ENCODE measurements at places on chromosomes 4 and X.
A peak's percentile ranks its signal among the peaks of the same experiment; 100 is the strongest.

DNA sequence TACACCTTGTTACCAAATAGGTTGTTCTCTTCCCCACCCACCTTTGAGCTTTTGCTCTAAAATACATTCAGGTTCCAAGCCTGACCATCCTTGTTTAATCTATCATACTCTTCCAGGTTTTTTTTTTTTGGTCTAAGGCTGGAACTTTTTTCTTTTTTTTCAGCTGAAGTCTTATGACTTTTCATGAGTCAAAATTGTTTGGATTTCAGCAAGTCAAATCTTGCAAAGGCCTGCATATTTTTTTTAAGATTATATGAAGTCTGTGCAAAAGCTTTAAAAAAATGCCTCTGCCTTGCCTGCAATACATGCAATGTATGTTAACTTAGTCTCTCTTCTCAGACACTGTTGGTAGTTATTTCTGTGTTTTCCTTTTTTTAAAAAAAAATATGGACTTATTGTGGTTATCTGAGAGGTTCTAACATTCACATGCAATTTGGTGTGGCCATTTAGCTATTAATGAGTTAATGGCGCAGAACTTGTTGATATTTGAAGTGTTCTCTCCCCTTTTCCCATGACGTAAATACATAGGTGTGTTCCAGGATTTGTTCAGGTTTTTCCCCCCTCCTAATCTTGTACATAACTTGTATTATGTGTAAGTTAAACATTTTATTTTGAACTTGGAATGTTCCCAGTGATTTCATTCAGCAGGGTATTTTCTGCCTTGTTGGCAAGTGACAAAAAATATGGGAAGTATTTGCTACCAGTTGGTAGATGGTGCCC lies 58.7 kb downstream of the CCKAR start:
- no peak for DNase-seq

DNA sequence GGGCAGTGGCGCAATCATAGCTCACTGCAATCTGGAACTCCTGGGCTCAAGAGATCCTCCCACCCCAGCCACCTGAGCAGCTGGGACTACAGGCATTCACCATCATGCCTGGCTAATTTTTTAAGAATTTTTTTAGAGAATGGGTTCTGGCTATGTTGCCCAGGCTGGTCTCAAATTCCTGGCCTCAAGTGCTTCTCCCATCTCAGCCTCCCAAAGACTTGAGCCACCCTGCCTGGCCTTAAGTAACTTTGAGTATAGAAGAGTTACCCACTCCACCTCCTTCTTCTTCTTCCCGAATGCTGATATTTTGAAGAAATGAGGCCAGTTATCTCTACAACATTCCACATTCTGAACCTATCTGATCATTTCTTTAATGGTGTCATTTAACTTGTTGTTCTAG lies 72.4 kb upstream of the WWC2 start:
- no peak for DNase-seq

DNA sequence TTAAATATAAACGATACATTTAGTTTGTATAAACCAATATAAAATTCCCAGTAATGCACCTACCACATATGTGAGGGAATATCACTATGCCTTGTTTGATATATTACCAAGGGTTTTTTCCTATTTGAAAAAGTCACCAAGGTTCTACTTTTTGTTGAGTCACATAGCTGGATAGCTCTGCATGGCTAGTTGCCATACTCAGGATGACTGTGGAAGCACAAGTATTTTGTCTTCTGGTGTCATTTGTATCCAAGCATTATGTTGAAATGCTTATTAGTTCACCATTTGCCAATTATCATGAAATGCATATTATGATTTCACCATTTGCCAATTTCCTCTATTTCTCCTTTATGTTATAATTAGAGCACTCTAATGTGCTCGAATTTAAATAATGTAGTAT lies 162.7 kb upstream of the TTC29 start:
- DNase-seq: no peak

DNA sequence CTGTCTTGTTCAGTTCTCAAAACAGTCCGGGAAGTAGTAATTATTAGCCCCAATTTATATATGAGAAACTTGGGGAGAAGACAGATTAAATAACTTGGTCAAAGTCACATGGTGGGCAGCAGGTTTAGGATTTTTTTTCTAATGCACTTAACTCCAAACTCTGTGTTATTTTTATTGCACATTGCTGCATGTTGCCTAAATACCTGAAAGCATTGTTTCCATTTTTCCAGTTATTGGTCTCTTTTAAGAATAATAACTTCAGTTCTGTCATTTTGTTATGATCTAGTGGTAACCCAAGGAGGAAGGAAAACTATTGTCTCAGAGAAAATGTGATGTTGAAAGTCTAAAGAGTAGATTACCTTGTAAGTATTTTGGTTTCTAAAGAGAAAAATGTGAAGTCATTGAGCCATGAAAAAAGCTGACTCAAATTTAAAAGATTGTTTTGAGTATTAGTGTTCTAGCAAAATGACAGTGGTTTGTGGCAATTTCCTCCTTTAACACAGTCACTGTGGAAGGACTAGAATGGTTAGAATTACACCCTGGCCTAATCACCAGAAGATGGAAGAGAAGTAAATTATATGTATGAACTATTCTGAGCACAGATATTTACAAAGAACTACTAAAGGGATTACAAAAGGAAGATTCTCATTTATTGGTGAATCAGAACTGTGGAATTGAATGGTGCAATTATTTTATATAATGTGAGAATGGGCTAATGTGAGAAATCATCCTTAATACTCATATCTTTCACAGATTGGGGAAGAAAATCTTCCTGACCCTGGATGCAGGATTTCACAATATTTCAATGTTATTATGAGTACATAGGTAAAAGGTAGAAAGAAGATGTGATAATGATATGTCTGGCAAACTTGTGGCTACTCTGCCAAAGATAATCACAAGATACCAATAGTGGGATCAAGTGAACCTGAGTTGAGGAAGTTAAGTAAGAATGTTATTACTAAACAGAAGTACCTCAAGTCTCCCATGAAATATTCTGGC lies 21.7 kb upstream of the CXCL8 start:
- DNase-seq: no peak

DNA sequence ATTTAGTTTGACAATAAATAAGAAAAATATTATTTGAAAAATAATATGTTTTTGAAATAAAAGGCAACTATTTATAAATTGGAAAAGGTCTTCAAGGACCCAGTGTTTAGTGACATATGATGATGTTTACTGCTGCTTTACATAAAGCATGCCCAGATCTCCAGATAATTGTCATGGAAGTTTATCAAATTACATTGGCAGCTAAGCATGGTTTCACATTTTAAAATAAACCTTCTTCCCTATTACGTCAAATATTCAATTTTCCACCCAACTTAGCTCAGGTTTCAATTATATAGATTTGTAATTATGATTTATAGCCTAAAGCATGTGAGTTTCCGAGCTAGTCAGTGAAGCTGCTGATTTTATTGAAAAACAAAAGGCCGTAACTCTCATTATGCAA lies 417.2 kb downstream of the CFAP47 start:
- DNase-seq: no peak

- DNase-seq: no peak
These were observed 16.0 kb downstream of the ATP5ME start for GRCh38 chr4:657834-658667.

GRCh38 chrX:19839770-19840254 lies 47.6 kb downstream of the SH3KBP1 start:
- DNase-seq: no peak

DNA sequence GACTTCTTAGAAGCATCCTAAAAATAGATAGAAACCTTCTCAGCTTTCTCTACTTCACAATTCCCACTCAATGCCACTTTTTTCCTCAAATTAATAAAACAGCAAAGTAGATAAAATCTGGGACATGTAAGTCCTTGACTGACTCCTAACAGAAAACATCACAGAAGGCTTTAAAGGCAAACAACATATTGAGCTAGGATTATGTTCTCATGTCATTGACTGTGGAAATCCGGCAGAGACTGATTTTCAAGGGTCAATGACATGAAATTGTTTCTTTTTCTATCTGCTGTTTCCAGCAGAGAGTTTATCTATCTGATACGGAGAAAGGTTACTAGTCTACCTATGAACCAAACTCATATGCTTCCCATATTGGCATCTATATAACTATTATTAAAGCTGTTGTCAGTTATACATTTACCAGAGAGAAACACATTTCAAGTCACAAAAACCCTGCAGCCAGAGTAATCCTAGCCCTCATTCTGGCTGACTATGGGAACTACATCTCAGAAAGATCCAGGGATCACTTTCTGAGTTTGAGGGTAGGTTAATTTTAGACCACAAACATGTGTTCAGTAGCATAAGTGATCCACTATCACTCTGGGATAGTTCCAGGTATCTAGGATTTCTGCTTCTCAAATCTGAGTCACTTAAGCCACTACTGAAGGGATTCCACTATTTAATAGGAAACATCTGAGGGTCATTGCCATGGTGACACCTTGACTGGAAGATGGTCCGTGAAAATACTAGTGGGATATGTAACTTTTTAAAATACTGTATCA lies 147.6 kb downstream of the PPP3CA start:
- DNase-seq: no peak

GRCh38 chrX:102950908-102951866 lies 14.1 kb downstream of the RAB40AL start:
- peak; percentile 74 for DNase-seq

All from HAP-1 (cell line).